DMS79 (cell line): ENCODE measurements at places on chromosomes 2 and 18.

DNA sequence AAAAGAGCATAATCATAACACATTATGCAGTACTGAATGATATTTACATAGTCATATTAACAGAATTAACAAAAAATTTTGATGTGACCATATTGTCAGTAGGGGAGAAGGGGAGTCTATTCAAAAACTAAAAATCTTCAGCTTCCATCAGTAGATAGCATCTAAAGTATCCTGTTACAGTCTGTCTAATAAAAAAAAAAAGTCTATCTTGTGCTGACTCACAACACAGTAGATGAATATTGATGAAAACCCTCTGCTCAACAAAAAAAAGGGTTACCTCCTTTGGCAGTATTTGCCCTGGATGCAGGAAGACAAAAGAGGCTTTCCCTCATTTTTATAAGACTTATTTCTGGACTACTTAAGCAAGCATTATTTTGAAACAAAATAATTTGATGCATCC lies 27.3 kb downstream of the GRB14 start:
- no peak for DNase-seq

- no peak for DNase-seq
These were observed 1.1 kb upstream of the FARP2 start for GRCh38 chr2:241354668-241355658.

GRCh38 chr18:44781886-44782285 lies 101.2 kb downstream of the SETBP1 start:
- peak; percentile 70 for DNase-seq

DNA sequence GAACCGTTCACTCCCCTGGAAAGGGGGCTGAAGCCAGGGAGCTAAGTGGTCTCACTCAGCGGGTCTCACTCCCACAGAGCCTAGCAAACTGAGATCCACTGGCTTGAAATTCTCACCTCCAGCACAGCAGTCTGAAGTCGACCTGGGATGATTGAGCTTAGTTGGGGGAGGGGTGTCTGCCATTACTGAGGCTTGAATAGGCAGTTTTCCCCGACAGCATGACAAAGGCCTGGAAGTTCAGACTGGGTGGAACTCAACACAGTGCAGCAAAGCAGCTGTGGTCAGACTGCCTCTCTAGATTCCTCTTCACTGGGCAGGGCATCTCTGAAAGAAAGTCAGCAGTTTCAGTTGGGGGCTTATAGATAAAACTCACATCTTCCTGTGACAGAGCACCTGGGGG lies 292.5 kb downstream of the NUP35 start:
- no peak for DNase-seq

GRCh38 chr2:1420746-1421480 lies 7.7 kb downstream of the TPO start:
- DNase-seq: peak; percentile 67

- no peak for DNase-seq
These were observed 36.0 kb downstream of the PHLPP1 start for GRCh38 chr18:62751341-62751821.

- DNase-seq: no peak
These were observed 282.9 kb upstream of the REV1 start for GRCh38 chr2:99772591-99773331.

GRCh38 chr2:218898109-218898878 lies 17.6 kb downstream of the WNT10A start:
- peak; percentile 11 for DNase-seq

GRCh38 chr2:81304154-81304830 lies 999.7 kb upstream of the LRRTM1 start:
- no peak for DNase-seq

DNA sequence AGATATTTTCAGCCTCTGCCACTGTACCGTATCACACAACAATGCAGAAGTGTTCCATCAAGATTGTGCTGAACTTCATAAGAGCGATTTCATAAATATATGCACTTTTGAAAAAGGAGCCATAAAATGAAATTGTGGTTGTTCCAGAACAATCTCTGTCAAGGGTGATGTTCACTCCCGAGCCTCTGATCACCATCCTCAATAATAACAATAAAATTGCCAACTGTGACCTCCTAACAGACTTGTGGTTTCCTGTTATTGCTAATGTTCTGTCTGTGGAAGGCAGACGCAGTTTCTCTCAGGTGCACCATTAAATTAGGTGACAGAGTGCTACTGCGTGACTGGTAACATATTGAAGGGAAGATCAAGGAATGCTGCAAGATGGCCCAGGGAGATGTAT lies 383.7 kb downstream of the SOCS6 start:
- DNase-seq: no peak

- no peak for DNase-seq
These were observed 62.8 kb downstream of the EHD3 start for GRCh38 chr2:31296641-31297287.
